ENCODE measurements at places on chromosomes 13 and 19.
A peak's percentile ranks its signal among the peaks of the same experiment; 100 is the strongest.

- no peak for DNase-seq
These were observed 651 bp downstream of the CEACAM7 start for GRCh38 chr19:41687419-41687818.

DNA sequence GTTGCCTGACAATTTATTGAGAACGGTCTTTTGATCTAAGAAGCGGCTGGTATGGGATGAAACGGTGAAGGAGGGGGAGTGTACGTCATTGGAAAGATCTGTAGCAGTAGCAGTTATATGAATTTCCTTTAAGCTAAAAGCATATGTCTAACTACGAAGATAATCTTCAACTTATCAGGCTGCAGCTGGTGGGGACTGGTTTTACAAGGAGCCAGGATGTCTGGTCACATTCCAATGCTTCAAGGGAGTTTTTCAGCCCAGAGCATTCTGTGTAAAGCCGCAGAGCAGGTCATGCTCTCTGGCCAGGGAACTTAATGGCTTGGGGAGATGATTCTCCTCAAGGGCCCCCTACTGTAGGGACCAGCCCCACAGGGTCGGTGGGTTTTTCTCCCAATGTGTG, 29.2 kb downstream of the CLEC4M start:
- no peak for DNase-seq

DNA sequence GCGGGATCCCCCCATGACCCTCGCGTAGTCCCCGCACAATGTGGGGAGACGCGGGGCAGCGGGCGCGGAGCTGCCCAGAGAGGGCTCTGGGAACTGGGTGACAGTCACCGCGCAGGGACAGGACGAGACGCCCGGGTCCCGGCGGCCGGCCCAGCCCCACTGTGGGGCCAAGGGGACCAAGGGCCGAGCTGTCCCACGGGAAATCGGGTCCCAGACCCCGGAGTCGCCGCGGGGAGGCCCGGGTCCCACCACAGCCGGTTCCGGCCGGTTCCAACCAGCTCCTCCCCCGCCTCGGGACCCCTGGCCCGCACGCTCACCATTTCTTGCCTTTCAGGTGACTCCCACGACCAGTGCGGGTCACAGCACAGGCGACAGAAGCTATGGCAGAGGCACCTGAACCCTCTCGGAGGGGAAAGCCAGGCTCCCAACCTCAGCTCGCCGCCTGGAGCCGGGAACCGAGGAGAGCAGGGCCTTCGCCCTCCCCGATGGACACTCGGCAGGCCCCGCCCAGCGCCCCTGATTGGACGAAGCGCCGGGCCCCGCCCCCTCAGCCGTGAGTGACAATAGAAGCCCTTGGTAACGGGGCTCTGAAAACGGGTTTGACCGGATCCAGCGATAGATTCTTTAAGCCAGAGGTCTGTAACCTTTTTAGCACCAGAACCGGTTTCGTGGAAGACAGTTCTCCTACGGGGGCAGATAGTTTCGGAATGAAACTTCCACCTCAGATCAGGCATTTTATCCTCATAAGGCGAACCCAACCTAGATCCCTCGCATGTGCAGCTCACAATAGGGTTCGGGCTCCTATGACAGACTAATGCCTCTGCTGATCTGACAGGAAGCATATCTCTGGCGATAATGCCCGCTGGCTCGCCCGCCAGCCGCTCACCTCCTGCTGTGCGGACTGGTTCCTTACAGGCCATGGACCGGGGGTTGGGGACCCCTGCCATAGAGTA, at the start of gene ZNF433:
Gene ZNF433, minus strand, starts transcription at position 460 of the 953 bp plus-strand sequence. Its CDS starts 140 bp downstream, at position 320.
- peak; percentile 17 for DNase-seq

DNA sequence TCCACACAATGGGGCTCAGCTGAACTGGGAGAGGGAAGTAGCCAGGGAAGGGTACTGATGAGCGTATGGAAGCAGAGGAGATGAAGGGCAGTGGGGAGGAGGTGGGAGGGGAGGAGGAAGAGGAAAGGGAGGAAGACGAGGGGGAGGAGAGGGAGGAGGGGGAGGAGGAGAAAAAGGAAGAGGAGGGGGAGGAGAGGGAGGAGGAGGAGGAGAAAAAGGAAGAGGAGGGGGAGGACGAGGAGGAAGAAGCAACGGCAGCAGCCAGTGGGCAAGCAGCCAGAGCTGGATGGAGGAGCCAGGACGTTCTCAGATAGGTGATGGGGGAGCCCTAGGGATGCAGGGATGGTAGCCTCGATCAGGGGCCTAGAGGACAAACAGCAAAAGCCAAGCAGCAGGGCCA, 5.6 kb downstream of the CERS4 start:
- DNase-seq: no peak

DNA sequence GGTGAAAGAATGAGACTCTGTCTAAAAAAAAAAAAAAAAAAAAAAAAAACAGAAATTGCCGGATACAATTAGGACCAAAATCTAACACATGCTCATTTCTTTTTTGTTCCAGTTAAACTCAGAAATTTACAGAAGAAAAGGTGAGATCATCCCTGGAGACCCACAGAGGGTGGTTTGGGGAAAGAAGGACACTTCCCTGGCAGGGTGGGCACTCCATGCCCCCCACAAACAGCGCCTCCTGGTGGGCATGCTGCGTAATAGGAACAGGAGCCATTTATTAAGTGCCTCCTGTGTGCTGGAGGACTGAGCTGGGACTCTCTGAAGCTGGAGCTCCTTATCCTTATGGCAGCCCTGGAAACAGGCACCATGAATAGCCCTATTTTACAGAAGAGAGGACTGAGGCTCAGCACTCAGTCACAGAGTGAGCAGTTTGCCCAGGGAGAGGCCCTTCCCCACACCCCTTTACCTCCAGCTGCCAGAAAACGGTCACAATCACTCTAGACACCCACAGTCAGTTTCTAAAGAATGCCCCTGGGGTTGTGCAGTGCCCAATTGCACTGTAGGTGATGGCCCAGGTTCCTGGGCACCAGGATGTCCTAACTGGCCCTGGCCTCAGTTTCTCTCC, 10.1 kb downstream of the C19orf38 start:
- no peak for DNase-seq

- no peak for DNase-seq
These were observed 2.3 kb upstream of the PROZ start for GRCh38 chr13:113155982-113156655.

- no peak for DNase-seq
These were observed 529.3 kb upstream of the SPRY2 start for GRCh38 chr13:80870186-80870585.

DNA sequence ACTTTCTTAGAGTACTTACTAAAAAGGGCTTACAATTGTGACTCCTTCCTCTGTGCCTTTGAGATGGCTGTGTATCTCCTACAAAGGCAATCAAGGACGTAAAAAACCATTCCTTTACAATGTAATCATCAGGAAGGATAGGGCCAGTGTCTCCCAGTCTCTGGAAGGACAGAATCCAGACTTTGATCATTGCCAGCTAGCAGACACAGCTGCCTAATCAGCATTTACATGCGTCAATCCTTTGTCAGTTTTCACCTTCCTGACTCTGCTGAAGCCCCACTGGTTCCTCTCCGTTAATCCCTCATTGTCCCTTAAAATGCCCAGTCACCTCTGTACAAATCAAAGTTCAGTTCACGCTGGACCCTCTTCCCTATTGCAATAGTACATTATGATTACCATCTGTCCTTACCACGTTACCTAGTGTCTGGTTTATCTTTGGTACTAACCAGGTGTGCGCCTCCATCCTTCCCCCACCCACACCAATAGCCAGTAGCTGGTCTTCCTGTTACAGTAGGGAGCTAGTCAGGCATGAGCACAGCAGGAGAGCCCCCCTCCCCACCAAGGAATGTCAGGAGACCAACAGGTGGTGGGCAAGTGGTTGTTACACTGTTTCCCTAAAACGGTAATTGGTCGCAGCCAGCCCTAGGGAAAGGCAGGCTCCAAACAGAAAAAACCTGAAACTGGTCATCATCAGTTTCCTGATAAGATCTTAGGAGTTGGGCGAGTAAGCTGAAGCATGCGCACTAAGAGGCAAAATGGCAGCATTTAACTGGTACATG, 49.7 kb downstream of the TGDS start:
- DNase-seq: no peak

DNA sequence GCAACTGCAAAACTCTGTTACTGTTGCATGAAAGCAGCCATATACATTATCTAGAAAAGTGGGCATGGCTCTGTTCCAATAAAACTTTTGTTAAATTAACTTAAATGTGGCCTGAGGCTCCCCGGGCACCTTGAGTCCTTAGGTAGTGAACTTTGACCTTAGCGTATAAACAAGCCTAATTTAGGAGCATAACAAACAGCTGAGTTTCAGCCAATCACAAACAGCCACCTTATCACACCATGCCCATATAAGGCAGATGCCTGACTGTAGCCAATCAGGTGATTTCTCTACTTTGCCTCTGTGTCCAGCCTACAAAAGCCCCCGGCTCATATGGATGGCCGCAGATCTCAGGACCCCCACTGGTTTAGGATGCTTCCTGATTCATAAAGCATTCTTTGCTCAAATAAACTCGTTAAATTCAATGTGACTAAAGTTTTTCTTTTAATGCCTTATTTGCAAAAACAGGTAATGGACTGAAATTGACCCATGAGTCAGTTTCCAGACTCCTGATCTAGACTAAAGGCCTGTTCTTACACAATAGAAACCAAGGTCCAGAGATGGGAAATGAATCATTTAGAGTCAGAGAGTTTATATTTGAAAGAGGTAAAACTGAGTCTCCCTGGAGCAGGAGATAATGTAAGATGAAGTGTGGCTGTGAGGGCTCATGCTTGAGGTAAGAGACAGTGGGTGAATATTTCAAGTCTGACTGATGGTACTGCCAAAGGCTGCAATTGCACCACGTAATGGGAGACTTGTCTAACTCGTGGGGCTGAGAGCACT, 130.2 kb downstream of the FGF9 start:
- DNase-seq: no peak

GRCh38 chr13:76890021-76890420, 3.8 kb upstream of the KCTD12 start:
- no peak for DNase-seq

DNA sequence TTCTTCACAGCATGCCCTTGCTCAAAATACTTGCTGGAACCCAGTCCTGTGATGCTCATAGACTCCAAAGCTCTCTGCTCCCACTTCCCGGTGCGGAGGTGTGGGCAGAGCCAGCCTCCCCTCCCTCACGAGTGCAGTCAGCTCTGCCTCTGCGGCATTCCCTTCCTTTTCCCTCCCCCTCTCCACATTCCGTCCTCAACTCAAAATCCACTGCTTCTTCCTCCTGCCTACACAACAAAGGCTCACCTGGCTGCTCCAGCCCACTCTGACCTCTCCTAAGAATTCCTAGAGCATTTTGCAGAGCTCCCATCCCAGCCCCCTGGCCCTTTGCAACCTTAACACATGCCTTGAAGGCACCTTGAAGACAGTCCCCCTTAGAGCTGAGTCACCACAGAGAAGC, 527.9 kb downstream of the MYO16 start:
- no peak for DNase-seq

GRCh38 chr13:98309569-98310335, 132.7 kb upstream of the RNF113B start:
- no peak for DNase-seq

- DNase-seq: no peak
These were observed 47.8 kb upstream of the DIAPH3 start for GRCh38 chr13:60211548-60211947.

DNA sequence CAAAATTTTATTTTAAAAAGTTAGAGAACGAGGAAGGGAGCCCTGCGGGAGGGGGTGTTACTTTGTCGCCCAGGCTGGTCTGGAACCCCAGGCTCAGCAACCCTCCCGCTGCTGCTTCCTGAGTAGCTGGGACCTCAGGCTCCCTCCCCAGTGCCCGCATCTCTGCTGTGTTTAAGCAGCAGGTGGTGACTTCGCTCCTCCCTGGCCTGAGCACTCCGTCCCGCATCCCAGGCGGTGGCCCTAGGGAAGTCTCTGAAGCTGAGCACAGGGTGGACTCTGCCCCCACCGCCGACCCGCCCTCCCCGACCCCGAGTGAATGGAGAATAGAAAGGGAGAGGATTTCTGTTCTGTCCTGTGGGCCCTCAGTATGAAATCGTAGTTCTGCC, 30.5 kb downstream of the ZNF701 start:
- no peak for DNase-seq

GRCh38 chr19:33032218-33032781, 32.4 kb downstream of the RHPN2 start:
- DNase-seq: no peak

DNA sequence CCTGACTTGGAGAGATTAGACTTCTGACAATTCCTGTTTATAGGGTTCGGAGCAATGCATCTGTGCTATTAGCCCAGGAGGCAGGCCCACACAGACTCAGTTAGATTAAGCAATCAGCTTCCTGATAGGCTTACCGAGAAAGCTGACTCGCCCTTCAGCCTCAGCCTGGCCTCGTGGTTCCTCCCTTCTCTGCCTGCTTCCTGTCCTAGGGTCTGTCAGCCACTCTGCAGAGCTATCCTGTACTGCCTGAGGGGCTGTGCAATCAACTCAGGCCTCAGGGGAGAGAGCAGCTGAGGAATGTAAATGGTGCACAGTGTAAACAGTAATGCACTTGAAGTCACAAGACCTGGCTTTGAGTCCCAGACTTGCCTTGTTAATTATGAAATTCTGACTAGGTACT, 30.7 kb downstream of the HTR2A start:
- no peak for DNase-seq

DNA sequence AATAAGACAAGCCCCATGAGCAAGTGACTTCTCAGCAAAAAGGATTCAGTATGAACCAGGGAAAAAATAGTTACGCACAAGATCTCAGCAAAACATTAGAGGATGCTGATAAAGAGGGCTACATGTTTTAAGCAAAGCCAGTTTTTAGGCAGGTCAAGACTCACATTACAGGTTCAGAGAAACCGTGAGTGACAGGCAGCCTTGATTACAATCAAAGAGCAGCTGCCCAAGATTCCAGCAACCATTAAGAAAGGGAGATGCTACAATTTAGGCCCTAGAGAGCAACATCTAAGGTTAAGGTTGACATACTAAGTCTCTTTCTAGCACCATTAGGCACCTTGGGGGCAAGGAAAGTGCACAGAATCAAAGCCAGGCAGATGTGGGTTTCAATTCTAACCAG, 2.8 kb upstream of the SLC7A1 start:
- DNase-seq: no peak

GRCh38 chr13:59510386-59510785, 653.3 kb downstream of the DIAPH3 start:
- no peak for DNase-seq

- DNase-seq: no peak
These were observed 88.9 kb downstream of the TSHZ3 start for GRCh38 chr19:31260171-31260933.

GRCh38 chr19:42232435-42232834, 10.0 kb downstream of the GSK3A start:
- no peak for DNase-seq

DNA sequence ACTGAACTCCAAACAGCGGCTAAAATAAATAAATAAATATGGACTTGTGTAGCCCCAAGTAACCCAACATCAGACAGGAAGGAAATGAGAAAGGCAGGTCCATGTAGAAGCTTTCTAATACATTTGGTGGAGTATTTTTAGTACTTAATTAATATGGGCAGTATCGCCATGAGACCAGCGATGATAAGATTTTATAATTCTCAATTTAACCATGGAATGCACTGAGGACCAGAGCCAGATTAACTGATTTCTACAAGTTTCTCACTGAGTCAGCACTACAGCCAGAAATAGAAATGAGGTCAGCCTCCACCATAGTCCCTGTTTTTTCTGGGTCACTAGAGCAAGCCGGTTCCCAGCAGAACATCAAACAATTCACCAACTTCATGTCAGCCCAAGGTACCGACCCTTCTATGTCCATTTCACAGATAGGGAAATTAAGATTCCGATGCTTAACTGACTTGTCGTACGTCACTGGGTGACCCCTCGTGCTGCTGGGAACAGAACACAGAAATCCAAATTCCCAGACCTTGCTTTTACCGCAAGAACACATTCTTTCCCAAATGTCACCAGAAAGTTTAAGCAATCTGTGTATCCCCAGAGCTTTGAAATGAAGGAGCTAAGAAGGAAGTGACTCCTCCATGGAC, 90.4 kb downstream of the COL4A1 start:
- no peak for DNase-seq
